ENCODE measurements at places on chromosomes 16 and 17.

- DNase-seq, result no peak
These were observed 9.1 kb upstream of the MPO start for GRCh38 chr17:58289869-58290268.

DNA sequence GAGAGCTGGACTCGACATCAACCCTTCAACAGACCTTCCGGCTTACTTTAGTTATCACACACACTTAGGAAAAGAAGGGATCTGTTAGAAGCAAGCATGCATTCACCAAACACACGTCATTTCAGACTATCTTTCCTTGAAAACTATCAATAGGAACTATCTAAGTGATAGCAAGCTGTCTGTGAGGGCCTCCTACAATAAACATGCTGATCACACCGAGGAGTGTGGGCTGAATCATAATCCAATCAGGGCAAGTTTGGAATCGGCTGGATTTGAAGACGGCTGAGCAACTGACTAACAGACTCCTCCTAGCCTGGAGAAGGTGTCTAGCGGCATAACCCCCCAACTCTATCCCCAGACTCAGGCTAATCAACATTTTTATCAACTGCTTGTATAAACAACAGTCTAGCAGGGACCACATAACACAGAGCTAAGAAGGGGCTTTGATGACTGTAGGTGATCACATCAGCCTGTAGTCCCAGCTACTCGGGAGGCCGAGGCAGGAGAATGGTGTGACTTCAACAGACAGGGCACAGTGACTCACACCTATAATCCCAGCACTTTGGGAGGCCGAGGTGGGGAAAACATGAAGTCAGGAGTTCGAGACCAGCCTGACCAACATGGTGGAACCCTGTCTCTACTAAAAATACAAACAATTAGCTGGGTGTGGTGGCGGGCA lies 14.1 kb downstream of the NXN start:
- no peak for DNase-seq

GRCh38 chr17:42098730-42099399 lies 592 bp upstream of the ZNF385C start:
- DNase-seq, result no peak

- DNase-seq, result no peak
These were observed 52.1 kb upstream of the TOB1 start for GRCh38 chr17:50918071-50918932.

DNA sequence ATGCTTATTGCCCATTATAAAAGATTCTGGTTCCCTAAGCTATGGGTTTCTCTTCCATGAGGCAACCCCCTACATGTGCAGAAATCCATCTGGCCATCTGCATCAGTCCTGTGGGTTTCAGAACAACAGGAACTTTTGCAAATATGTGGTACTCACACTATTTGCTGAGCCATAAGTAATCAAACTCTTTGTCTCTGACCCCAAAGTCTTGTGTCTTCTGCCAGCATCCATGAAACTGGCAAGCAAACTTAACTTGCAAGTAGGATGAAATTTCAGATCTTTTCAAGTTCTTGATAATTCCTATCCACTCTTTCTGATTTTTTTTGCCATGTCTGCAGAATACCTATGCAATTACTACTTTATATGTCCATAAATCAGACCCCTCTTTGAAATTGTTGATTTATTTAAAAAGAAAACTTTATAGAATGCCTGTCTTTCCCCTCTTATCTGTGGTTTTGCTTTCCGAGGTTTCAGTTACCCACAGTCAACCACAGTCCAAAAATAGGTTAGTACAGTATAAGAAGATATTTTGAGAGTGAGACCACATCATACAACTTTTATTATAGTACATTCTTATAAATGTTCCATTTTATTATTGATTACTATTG lies 158.4 kb upstream of the IRX3 start:
- DNase-seq, result no peak

DNA sequence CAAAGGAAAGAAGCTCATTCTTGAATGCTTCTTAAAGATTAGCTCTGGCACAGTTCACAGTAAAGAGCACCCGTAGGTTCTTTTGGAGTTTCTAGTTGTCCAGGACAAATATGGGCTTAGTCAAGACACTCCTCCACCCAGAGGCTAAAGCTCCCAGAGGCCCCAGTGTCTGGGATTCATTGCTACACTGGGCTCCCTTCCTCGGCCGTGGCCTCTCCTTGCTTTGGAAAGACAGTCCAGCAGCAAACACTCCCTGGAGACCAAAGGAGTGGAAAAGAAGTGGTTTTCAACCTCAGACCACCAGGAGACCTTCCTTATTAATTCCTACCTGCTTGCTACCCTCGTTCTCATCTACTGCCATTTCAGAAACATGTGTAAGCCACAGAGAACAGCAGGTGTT lies 17.1 kb downstream of the PHB1 start:
- no peak for DNase-seq

DNA sequence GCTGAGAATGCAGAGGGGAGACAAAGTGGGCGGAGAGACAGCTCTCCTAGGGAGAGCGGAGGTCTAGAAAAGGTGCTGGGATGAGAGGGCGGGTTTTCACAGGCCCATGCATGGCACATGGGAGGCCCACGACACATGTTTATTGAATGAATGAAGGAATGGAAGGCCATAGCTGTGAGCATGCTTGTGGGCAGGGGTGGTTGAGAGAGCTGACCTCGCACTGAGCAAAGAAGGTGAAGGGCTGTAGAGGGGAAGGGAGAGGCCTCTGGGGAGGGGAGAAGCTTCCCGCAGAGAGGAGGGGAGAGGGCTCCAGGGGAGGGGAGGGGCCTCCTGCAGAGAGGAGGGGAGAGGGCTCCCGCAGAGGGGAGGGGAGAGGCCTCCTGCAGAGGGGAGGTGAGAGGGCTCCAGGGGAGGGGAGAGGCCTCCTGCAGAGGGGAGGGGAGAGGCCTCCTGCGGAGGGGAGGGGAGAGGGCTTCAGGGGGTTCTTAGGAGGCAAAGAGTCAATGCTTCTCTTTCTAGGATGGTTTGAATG lies 27.3 kb downstream of the SDK2 start:
- DNase-seq, result no peak

- DNase-seq, result no peak
These were observed 13.8 kb upstream of the C16orf87 start for GRCh38 chr16:46844771-46845170.

GRCh38 chr17:34178092-34178491 lies 77.0 kb upstream of the CCL2 start:
- no peak for DNase-seq

GRCh38 chr17:17345686-17346427 lies 42.7 kb downstream of the NT5M start:
- DNase-seq, result no peak

DNA sequence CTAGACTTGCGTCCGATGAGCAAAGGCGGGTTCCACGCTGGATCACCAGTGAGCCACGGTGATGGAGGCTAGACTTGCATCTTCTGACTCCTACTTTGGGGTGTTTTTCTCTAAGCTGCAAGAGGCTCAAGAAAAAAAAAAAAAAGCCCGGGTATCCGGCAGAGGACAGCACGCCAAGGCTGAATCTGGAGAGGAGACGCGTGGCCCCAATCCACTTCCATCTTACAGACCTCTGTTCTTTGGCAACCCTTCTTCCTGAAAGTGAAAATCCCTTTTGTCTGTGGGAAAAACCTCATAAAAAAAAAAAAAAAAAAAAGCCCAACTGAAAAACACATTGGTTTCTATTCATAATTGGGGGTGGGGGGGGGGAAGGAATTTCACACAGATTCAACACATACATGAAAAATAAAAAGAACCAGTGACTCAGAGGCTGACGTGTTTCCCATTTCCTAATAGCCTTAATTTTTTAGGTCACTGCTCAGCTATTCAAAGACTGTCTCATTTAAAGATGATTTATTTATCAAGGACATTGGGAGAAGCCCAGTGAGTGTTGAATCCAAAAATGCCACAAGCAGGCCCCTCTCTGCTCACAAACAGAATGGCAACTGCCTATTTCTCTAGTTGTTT lies 258.3 kb downstream of the FOXL1 start:
- DNase-seq, result no peak

Measured in central memory CD4-positive, alpha-beta T cell (primary cell).